ENCODE measurements at places on chromosomes 12 and 14.

- DNase-seq, result no peak
Observed at GRCh38 chr12:123134271-123134671, 16.6 kb downstream of the PITPNM2 start.

GRCh38 chr12:99146185-99146584 is 501.1 kb downstream of the APAF1 start:
- DNase-seq, result no peak

GRCh38 chr14:80982711-80983110 is 27.3 kb downstream of the TSHR start:
- no peak for DNase-seq

DNA sequence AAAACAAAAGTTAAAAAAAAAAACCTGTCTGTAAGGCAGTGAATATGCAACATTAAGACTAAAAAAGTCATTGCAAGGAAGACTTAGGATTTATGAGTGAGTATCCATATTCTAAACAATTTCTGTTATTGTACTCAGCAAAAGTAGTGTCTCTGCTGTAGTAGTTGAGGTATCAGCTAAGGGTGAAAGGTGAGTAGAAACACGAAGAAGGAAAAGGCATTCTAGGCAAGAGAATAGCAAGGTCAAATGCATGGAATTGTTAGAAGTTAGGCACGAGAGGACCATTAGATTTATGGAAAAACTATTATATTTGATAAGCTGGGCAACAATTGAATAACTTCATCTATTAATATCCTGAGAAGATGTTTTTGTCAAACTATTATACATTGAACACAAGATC is 1.8 kb downstream of the EID3 start:
- no peak for DNase-seq

DNA sequence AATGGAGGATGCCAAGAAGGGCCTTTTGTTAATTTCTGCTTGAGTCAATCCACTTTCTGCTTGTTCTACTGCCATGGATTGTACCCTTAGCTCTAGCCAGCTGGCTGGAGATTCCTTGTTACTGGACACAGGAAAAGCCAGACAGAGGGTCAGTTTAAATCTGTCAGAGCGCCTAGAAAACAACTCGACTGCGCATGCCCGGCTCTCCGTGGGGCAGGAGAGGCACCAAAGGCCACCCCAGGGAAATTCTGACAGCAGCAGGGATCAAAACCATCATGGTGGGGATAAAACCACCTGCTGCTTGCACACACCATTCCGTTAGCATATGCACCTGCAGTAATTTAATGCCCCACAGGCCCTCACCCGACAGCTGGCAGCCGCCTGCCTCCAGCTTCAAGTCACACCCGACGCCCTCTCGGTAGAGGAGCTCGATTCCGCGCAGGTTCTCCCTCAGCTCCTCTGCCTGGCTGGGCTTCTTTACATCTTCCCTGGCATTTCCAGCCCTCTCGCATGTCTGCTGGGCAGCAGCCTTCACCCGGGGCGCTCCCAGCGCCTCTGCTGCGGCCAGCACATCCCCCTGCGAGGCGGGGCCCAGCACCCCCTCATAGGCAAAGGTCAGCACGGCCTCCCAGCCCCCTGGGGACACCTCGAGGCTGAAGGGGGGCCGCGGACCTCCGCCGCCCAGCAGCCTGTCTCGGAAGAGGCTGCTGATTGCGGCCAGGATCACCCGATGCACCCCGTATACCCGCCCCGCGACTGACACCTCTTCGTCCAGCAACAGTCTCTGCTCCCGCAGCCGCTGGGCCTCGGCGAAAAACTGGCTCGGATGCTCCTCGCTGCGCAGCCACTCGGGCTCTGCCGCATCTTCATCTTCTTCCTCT is 1.0 kb downstream of the KLHL33 start:
- no peak for DNase-seq

- no peak for DNase-seq
Observed at GRCh38 chr12:4435537-4435936, 10.1 kb downstream of the FGF6 start.

- no peak for DNase-seq
Observed at GRCh38 chr14:97976861-97977260, 1179.7 kb downstream of the VRK1 start.

DNA sequence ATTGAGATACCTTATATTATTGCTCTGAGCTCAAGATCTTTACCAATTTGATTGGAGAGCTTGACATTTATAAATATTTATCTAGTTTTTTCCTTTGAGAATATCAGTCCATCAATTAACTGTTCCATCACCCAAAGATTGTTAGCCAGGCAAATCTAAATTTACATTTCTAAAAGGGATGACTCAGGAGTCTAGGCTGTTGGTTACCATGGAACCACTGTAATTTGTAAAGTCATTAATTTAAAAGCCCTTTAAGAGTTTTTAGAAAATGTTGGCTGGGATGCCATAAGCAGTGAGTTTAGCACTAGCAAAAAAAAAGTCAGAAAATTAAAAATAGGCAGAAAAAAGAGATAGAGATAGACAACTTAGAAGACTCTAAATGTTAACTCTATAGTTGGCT is 19.5 kb upstream of the SERPINA1 start:
- no peak for DNase-seq

GRCh38 chr14:64253672-64254071 is 40.5 kb downstream of the ESR2 start:
- no peak for DNase-seq

DNA sequence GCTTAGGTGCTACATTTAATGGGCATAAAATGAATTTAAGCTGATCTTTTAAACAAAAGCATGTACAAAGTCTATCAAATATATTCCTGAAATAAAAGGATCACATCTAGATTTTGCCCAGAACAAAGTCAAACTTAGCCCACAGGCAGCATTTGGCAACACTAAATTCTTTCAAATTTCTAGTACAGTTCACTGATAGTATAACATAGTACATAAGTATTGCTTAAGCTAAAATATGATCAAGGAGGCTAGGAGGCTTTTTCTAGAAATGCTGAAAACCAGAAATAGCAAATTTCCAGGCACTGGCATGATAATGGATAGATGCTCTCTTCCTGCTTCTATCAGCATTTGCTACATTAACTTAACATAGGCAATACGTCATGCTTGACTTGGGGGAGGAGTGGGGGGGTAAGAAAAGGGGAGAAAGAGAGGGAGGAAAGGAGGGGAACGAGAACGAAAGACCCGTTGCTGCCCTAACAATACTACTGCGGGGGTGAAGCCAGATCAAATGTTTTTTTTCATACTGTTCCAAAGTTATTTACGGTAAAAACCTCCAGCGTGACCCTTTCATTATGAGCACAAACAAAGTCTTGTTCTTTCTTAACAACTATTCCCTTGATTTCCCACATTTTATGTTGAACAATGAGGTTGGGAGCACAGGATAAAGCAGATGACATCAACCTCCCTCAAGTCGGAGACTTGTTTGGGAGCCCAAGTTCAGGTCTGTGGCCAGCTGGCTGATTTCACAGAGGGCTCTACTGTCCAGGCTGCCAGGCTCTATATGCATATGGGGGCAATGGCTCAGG is 10.6 kb downstream of the TMED10 start:
- no peak for DNase-seq

- DNase-seq, result no peak
Observed at GRCh38 chr12:62166525-62166924, 93.7 kb upstream of the USP15 start.

DNA sequence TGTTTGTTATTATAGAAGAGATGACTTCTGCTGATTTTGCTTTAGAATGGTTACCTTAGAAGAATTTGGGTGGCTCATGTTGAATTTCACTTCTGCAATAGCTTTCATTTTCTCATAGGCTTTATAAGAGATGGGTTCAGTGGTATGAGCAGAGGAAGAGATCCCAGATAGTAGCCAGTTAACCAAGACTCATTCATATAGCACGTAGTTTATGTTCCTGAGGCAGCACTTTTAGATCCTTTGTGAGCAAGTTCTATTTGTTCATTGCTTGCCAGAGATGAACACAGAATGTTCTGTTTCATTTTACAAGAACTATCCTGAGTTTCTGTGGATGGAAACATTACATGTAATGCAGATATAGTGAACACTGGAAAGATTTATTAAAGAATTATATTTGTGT is 32.2 kb downstream of the RAB21 start:
- no peak for DNase-seq

- peak; percentile 41 for DNase-seq
Observed at GRCh38 chr12:108622421-108622820, 11.3 kb downstream of the SELPLG start.

DNA sequence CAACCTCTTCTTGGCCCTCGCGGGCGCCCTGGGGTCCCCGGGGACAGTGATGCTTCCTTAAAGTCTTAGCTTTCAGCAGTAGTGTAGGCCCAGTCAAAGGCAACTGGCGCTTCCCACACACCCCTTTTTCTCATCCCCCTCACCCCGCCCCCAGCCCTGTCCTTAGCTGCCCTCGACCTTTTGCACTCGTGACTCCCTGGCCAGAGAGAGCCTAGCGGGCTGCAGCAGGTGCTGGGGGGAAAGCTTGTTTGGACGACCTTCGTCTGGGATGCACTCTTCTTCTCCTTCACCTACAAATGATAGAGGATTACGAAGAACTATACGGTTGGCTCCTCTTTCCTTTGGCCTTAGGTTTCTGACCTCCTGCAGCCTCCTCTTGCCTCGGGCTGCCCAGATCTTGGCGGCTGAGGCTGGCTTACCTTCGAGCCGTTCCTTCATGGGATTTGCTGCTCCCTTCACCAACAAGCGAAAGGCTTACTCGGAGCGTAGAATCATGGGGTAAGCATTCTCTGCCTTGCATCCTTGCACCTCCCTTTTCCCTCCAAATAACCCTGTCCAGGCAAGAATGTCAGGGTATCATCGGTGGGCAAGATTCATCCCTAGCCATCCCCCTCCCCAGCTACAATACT is 815 bp downstream of the COQ10A start:
- DNase-seq, result no peak

DNA sequence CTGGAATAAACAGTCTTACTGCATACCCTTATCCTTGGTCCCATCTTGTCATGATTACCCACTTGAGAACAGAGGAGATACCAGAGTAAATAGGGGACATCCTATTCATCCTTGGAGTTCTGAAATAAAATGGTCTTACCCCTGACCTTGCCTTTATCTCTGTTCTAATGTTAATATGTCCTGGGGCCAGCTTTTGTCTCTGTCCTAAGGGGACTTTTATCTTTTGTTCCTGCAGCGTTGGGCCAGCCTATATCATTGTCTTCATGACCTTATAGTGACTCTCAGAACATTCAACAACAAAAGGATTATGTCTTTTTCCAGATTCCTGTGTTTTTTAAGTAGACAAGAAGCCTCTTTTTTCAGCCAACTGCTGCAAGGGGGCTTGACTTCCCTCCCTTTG is 1057.5 kb downstream of the LRFN5 start:
- no peak for DNase-seq

GRCh38 chr14:85241022-85241855 is 288.7 kb upstream of the FLRT2 start:
- DNase-seq, result no peak

DNA sequence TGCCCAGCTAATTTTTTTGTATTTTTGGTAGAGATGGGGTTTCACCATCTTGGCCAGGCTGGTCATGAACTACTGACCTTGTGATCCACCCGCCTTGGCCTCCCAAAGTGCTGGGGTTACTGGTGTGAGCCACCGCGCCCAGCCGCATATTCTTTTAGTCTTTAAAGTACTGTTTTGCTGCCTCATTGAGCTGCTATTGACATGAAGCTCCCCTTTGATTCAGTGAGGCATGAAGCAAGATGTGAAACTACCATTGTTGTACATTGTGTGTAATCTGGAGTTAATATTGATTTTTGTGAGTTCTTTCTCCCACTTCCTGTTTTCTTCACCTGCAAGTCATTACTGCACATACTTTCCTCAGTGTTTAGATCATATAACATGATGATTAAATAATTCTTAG is 80.8 kb downstream of the MNAT1 start:
- no peak for DNase-seq

GRCh38 chr12:96171905-96172304 is 22.3 kb upstream of the ELK3 start:
- no peak for DNase-seq

- DNase-seq, result no peak
Observed at GRCh38 chr14:91754185-91754584, 22.3 kb upstream of the CATSPERB start.

GRCh38 chr12:106058256-106059182 is 80.2 kb downstream of the NUAK1 start:
- DNase-seq, result no peak

GRCh38 chr12:116480210-116480810 is 78.9 kb upstream of the MAP1LC3B2 start:
- DNase-seq, result no peak

GRCh38 chr12:24709216-24709615 is 239.7 kb downstream of the BCAT1 start:
- DNase-seq, result no peak
